DMS53 (cell line): ENCODE measurements at places on chromosomes 3 and 15.

DNA sequence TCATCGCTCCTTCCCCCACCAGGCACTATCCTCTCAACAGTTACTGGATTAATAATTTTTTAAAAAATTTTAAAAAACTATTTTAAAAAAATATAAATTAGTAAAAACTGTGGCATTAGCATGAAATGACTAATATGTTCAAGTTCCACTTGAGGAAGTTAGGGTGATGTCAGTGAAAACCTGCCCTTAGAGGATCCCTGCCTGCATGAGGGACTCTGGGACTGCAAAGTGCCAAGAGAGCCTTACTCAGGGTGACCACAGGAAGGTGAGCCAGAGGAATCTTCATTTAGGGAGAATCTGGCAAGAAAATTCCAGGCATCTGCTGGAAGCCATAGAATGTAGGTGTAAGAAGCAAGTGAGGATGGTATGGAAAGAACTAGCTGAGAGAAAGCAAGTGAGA lies 157.7 kb upstream of the BCL6 start:
- no peak for DNase-seq

GRCh38 chr3:44981220-44981619 lies 5.2 kb downstream of the EXOSC7 start:
- DNase-seq: no peak

DNA sequence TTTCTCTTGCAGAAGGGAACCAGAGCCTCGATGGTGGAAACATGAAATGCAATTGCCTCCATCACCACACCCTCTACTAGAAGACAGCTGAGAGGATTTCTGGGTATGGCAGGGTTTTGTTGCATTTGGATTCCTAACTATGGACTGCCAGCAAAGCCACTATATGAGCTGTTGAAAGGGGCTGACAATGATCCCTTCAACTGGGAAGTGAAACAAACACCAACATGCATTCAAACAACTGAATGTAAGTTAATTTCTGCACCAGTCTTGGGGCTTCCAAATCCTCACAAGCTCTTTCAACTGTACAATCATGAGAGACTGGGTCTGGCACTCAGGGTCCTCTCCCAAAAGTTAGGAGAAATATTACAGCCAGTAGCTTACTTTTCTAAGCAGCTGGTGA lies 116.7 kb upstream of the PLCL2 start:
- no peak for DNase-seq

DNA sequence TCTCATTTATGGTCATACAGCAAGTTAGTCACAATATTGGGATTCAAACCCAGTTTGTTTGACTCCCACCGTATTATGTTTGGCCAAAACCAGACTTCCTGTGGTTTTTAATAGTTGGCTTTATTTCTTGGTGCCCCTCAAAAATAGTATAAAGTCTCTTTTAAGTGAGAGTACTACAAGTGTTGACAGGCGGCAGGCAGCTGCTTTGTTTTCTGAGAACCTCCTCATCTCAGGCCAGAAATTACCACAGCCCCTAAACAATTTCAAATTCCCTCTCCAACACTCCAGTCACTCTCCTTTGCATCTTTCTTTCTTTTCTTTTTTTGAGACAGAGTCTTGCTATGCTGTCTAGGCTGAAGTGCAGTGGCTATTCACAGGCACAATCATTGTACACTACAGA lies 121.5 kb downstream of the POLR2M start:
- no peak for DNase-seq

- DNase-seq: no peak
Measured at GRCh38 chr3:158663832-158664231, 8.6 kb downstream of the LXN start.

GRCh38 chr3:59771768-59772181 lies 722.0 kb upstream of the CFAP20DC start:
- DNase-seq: peak; percentile 23

DNA sequence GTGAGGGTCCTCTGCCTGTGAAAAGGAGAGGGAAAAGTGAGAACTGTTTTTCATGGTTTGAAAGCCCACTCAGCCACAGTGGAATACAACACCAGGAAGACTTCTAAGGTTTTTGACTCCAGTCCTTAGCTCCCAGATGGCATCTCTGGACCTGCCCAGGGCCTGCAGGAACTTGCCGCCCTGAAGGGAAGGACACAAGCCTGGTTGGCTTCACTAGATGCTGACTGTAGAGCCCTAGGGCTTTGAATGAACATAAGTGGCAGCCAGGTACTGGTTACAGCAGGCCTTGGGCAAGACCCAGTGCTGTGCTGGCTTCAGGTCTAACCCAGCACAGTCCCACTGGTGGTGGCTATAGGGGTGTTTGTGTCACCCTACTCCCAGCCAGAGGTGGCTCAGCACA lies 21.3 kb upstream of the TMEM266 start:
- DNase-seq: no peak

DNA sequence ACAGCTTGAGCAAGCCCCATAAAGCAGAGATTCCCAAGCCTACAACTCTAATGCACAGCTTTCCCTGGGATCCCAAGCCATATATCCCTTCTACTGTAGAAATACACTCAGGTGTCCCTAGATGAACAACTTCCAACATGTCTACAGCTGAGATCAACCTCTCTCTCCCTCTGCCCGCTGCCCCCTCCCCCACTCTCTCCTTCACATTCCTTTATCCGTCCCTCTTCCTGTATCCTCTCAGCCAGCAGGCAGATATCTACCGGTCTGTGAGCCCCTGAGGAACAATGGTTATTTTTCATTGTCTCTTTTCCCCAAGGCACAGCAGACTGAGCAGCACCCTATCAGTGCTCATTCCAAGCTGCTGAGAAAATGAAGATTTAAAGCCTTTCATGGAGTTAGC lies 138.6 kb downstream of the SUCLG2 start:
- no peak for DNase-seq

GRCh38 chr3:28328188-28329151 lies 20.1 kb upstream of the ZCWPW2 start:
- peak; percentile 24 for DNase-seq

- no peak for DNase-seq
Measured at GRCh38 chr3:64369390-64369789, 144.1 kb upstream of the PRICKLE2 start.

GRCh38 chr3:129628169-129628522 lies 21.7 kb upstream of the PLXND1 start:
- DNase-seq: no peak

DNA sequence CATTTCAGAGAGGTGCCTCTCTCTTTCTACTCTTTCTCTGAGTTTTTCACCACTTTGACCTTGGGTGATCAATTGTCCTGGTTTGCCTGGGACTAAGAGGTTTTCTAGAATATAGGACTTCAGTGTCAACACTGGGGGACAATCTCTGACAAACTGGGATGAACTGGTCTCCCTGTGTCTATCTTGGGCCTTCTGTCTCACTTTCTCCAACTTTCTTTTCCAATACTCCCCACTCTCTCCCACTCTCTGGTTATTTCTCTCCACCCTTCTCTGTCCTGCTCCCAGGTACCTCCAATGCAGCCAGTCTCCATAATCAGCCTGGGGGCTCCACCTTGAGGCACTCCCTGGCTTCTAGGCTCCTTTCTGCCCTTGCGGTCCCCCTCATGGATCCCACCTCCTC lies 4.7 kb upstream of the ITGA11 start:
- DNase-seq: no peak

DNA sequence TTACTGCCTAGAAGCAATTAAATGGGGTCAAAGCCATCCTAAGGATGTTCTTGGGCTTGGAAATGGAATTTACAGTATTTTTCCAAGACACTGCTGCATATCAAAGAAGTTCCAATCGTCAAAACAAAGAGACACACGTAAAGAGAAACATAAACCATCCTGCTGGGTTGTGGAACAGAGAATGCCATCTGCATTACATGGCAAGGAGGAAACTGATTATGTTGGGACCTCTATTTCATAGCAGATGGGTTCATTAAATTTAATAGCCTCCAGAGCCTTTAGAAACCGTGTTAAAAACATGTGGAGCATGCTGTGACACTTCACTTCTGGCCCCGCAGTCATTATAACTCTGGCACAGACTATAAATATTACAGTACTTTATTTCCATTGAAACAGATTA lies 154.6 kb downstream of the LRTM1 start:
- DNase-seq: no peak

DNA sequence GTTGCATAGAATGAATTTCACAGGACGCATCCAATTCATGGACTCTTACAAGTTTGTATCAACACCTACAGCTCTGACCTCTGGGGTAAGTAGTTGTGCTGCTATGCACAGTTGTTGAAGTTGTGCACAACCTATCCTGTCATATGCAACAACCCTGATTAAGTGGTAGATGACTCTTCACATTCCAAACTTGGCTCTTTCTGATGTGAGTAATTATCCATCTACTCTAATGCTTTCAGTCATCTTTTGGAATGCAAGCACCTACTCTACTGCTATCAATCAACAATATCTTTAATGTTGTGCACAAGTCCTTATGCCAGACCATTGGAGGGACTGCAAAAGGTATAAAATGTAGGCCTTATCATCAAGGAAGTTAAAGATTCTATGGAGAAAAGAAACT lies 921.4 kb downstream of the MCTP2 start:
- no peak for DNase-seq

- DNase-seq: no peak
Measured at GRCh38 chr15:40463886-40464545, 6.8 kb upstream of the CHST14 start.

GRCh38 chr15:97804950-97805349 lies 155.6 kb upstream of the ARRDC4 start:
- DNase-seq: no peak

DNA sequence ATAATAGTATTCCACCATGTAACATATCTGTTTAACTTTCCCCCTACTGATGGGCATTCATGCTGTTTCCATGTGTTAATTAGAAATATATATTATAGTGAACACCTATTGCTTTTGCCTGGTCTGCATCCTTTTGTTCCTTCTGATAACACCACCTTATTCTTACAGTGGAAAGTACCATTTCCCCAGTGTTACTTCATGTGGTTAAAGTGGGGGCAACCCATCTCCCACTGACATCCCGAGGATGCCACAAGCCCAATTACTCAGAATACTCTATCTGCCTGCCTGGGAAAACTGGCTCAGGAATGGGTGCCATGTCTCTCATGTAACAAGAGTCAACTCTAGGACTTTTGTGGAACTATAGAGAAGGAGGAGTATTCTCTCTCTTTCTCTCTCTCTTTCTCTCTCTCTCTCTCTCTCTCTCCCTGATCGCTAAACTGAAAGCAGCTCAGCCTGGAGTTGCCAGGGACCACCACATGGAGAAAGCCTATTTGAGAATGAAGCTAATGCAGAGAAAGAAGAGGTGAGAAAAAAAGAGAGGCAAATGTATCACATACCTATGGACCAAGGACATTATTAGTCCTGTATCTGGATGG lies 66.4 kb upstream of the PPIB start:
- DNase-seq: no peak

GRCh38 chr3:57586778-57587177 lies 10.4 kb downstream of the ARF4 start:
- no peak for DNase-seq

DNA sequence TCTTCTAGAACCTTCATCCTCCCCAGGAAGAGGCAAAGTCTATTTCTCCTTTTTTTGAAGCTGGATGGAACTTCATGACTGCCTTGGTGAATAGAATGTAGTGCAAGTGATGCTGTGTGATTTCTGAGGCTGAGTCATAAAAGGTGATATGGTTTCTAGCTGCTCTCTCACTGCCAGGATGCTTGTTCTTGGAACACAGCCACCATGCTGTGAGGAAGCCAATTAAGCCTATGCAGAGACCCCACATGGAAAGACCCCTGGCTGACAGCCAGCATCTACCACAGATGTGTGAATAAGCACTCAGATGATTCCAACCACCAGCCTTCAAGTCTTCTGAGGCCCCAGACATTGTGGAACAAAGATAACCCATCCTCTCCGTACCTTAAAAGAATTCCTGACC lies 57.0 kb downstream of the ISL2 start:
- DNase-seq: no peak

- no peak for DNase-seq
Measured at GRCh38 chr3:191302451-191302850, 26.7 kb upstream of the CCDC50 start.

- DNase-seq: no peak
Measured at GRCh38 chr3:55719508-55719907, 232.4 kb upstream of the WNT5A start.

DNA sequence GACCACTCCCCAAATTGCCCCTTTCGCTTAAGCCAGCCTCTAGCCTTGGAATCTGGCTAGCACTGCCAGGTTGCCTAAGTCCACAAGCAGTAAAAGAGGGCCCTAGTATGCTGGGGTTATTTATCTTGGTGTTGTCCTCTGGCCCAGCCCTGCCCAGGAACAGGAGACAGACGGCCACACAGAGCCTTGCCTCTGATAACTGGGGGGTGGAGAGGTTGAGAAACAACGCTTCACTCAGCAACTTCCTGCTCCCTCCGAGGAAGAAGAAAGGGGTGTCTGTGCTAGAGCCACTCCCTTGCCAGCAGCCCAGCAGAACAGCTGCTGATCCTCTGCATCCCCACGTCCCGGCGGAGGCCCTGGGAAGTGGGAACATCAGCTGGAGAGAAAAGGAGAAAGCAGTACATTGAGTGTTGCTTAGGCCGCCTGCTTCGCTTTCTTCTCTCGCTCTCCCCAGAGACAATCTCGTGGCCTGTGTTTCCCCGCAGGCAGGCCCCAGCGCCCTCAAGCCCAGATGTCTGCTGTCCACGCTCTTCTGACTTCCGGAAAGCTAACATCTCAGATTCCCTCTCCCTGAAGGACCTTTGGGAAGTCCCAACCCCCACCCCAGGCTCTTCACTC lies 22.6 kb upstream of the C3orf70 start:
- no peak for DNase-seq

DNA sequence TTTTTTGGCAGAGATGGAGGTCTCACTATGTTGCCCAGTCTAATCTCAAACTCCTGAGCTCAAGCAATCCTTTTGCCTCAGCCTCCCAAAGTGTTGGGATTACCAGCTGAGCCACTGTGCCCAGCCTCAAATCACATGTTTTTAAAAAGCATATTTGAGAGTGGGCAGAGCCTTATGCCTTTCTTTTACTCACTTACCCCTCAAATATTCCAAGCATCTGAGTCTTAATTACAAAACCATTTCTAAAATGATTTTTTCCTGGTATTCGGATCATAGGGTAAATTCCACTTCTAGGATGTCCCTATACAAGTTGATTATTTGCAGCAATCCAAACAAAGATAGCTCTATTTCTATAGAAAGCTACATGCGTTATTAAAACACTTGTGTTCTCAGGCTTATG lies 106.1 kb downstream of the RFTN1 start:
- no peak for DNase-seq

- DNase-seq: no peak
Measured at GRCh38 chr3:3559786-3560185, 239.4 kb upstream of the LRRN1 start.

DNA sequence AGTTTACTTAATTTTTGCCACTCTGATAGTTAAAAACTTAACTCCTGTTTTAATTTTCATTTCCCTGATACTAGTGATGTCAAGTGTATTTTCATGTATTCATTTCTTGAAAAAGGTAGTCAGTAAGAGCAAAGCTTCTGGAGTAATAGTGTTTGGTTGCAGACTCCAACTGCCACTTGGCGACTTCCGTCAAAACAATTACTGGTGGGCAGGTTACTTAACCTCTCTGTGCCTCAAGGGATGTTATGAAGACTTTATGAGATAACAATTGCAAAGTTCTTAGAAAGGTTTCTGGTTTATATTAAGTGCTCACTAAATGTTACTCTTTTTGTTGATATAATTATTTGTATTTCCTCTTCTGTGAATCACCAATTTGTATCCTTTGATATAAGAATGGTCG lies 129.7 kb downstream of the NFKBIZ start:
- DNase-seq: no peak

GRCh38 chr15:69653846-69654245 lies 201.2 kb downstream of the RPLP1 start:
- no peak for DNase-seq
